ENCODE measurements at places on chromosomes 4 and X.

- no peak for DNase-seq
Measured at GRCh38 chrX:54089191-54089590, 44.9 kb upstream of the PHF8 start.

DNA sequence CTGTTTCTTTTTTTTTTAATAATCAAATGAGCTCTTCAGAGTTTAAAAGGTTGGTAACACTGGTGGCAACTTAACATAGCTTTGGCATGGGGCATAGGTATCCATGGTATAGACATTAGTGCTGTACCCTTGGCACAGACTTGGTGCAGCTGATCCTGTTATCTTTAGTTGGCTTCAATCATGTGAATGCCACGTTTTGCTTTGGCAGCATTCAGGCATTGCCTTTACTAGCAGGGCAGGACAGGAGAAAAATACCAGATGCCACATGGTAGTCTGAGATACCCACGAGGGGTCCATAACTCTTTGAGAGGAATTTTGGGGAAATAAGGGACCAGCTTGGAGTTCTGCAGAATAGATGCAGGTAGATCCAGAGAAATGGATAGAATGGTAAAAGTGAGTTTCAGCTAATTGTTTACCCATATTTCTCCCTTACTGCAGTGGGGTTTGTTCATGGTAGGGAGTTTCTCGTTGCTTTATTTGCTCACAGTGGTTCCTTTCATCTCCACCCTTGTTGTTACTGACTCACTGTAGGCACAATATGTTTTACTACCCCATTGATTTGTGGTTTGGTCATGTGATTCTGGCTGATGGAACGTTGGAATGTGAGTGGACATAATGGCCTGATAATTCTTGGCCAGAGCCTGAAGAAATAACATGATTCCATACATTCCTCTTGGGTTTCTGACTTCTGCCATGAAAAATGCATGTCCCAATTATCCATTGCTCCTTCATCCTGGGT is 342.7 kb downstream of the GLUD2 start:
- DNase-seq, result no peak

- no peak for DNase-seq
Measured at GRCh38 chr4:128587382-128587781, 222.1 kb upstream of the JADE1 start.

DNA sequence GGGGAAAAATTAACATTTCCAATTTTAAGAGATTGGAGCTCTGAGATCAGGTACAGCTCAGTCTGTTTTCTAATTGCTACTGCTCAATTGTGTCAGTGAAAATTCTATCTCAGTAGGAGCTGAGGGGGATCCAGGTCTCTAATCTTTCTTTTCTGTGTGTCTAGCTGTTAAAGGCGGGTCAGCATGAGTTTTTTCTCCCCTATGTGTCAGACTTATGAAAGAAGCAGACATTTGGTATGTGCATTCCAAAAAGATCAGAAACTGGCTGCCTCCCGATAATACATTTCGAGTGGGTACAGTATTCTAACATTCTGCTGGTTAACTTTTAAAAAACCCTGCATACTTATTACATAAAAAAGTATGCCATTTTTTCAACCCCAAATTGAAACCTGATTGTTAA is 72.4 kb downstream of the PCDH7 start:
- no peak for DNase-seq

DNA sequence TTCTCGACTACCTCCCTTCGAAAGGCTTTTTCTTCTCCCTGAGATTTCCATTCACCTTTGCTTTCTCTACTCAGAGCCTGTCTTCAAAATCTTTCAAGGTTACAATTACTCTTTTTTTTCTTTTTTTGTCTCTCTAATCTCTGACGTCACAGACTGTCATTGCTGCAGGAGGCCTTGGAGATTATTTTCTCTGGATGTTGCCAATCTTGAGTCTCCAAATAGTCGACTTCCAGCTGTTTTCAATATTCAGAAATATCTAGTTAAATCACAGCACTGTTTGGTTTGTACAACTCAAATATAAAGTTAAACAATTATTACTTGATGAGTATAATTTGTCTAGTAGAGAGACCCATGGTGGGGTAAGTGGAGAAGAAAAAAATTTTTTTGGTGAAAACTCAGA is 359.0 kb upstream of the BOD1L1 start:
- DNase-seq, result no peak

GRCh38 chr4:4302001-4302400 is 11.9 kb downstream of the ZBTB49 start:
- no peak for DNase-seq

GRCh38 chrX:98350940-98351339 is 1467.2 kb downstream of the RPA4 start:
- no peak for DNase-seq

DNA sequence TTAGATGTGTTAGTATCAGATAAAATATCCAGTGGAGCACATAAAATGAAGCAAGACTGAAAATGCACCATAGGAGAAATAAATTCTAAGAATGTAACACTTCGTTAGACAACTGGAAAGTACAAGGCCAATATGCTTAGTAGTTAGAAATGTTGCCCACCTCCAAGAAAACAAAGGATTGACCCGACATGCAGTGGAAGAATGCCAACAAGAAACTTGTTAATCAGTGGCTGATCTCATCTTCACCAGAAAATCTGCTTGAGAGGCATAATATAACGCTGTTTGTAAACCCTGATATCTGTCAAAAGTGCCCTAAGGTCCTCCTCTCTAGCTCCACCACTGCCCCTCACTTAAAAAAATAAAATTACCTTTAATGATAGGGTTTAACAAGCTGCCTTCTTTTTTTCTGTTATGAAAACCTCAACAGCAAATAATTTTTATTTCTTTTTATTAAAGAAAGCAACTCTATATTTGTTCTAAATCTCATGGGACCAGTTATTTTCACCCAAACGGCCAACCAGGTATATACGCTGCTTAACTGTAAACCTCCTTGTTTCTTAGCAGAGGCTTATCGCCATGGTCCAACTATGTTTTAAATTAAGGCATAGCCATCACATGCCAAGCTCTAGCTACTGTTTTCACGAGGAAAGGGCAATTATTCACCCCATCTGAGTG is 1.8 kb downstream of the RASGEF1B start:
- DNase-seq, result no peak

GRCh38 chrX:127568691-127569090 is 483.5 kb downstream of the ACTRT1 start:
- DNase-seq, result no peak

DNA sequence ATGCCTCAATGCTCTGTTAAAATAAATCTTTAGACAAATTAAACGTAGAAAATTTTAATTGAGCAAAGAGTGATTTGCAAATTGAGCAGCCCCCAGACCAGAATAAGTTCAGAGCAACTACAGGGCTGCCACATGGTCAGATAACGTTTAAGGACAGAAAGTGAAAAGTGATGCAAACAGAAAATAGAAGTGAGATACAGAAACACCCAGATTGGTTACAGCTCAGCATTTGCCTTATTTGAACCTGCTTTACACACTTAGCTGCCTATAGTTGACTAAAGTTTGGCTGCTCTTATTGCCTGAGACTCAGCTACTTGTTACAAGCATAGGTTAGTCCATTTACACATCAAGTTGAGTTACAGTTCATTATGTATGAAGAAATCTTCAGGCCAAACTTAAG is 1800.8 kb upstream of the PCDH10 start:
- no peak for DNase-seq

GRCh38 chrX:5683996-5684395 is 544.7 kb downstream of the NLGN4X start:
- no peak for DNase-seq

DNA sequence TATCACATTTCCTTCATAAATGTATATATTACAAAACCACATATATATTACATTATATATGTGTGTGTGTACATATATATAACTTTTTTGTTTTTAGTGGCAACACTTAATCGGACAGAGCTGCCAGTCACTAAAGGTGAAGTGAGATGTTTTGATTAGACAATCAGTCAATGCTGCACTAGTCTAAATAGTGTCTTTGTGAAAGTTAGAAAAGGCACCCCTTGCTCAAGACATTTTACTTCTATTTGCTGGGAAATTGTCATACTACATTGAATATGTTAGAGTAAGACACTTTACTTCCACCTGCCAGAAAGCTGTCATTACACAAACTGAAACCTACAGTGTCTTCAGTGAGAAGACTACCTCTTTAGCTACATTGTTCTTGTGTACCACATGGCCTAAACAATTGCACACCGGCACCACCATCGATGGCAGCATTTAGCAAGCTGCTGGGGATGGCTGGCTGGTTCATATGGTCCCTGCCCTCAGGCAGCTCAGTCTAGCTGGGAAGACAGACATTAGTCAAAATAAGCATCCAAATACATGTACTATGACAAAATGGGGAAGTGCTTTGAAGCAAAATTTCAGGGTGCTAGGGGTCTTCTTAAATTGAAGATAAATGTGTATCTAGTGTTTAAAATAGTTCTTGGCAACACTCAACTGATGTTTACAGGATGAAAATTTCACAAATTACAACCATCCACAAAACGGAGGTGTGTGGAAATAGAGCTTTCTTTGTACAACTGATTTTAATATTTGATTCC is 148.1 kb upstream of the GATB start:
- DNase-seq, result no peak

- no peak for DNase-seq
Measured at GRCh38 chr4:146379744-146380143, 142.0 kb downstream of the SLC10A7 start.

DNA sequence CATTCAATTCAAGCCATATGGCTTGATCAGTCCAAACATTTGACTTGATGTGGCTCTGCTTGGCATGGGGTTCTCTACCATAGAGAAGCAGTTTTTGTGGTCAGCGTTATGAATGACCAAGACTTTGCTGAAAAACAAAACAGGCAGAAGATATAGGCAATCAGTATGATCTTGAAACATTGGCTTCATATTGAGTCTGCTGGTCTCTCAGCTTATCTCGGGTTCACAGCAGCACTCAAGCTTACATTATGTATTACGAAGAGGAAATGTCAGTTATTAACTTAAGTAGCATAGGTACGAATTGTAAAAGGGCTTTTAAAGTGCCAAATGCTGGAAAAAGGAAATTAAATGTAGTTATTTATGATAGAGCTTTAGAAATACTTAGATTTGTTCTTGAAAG is 99.0 kb downstream of the AFF2 start:
- DNase-seq, result no peak

DNA sequence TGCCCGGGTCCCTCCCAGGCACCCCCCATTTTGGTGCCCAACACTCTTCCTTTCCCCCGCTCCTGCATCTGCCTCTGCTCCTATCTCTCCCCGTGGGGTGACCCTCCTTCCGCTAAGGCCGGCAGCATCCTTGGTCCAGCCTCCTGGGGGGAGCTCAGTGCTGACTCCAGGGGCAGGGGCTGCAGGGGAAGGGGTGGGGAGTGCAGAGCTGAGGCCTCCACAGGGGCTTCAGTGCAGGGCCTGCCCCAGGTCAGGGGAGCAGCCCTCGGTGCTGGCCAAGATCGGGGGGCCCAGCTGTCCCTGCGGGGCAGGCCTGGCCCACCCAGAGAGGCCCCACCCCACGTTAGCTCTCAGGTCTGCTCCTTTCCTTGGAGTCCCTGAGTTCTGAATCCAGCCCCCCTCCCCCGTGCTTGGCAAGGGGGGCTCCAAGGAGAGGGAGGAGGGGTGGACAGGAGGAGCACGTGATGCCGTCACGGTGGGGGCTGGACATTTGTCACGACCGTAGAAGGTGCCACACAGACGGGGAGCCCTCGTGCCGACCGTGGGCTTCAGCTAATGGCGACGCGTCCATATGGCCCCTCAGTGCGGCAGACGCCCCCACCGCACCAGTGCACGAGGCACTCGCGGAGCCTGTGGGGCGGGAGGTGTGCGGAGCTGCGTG is 63.5 kb upstream of the ADRA2C start:
- DNase-seq, result no peak

- no peak for DNase-seq
Measured at GRCh38 chr4:53589511-53589910, 1.8 kb downstream of the LNX1 start.

- peak; percentile 24 for DNase-seq
Measured at GRCh38 chr4:182062936-182063335, 180.3 kb upstream of the TENM3 start.

- DNase-seq, result no peak
Measured at GRCh38 chr4:94332983-94333590, 9.5 kb downstream of the HPGDS start.

All from smooth muscle cell of the brain vasculature (primary cell).